ENCODE measurements at places on chromosomes 1 and 21. TPM values are rescaled to one million over a fixed set of nuclear protein-coding genes. Genes with fewer than 3 reads are reported as not detected.
A peak's percentile ranks its signal among the peaks of the same experiment; 100 is the strongest.

DNA sequence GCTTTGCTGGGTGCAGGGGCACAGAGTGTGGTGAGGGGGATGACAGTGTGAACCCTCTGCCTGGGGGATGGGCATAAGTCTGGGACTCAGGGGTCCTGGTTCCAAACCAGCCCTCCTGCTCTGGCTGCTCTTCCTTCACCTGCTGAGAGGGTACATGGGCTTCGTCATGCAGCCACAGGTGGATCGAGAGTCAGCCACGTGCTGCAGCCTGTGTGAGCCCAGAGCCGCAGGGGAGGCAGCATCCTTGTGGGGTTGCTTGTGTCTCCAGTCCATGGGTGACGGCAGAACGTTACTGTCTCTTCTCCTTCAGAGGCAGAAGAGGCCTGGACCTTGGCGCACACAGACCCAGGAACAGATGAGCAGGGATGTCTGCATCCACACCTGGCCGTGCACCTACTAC, 12.1 kb downstream of the SNAP47 start:
- no peak for DNase-seq

WNT9A gene
- total RNA-seq: 14.6 TPM

OTUD7B gene
- 26.8 TPM for total RNA-seq

- DNase-seq: no peak
These were observed 204.4 kb upstream of the VAMP3 start for GRCh38 chr1:7566417-7567375.

LMO4 gene
- 69.2 TPM for total RNA-seq

GRCh38 chr21:25297117-25297516, 310.2 kb downstream of the MRPL39 start:
- no peak for DNase-seq

C1orf105 gene
- 24.4 TPM for total RNA-seq

CACHD1 gene
- total RNA-seq: 12.8 TPM

DNA sequence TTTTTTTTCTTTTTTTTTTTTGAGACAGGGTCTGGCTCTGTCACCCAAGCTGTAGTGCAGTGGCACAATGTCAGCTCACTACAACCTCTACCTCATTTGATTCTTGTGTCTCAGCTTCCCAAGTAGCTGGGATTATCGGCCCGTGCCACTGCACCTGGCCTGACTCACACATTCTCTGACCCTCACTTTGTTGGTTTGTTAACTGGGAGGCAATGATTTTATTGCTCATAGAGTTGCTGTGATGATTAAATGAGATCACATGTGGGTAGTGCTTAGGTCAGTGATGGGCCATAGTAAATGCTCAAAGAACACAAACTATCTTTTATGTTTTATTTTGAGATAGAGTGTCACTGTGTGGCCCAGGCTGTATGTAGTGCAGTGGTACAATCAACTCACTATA, 47.3 kb upstream of the SSBP3 start:
- DNase-seq: no peak

- DNase-seq: no peak
These were observed 73.4 kb upstream of the EDN2 start for GRCh38 chr1:41557751-41558455.

DNA sequence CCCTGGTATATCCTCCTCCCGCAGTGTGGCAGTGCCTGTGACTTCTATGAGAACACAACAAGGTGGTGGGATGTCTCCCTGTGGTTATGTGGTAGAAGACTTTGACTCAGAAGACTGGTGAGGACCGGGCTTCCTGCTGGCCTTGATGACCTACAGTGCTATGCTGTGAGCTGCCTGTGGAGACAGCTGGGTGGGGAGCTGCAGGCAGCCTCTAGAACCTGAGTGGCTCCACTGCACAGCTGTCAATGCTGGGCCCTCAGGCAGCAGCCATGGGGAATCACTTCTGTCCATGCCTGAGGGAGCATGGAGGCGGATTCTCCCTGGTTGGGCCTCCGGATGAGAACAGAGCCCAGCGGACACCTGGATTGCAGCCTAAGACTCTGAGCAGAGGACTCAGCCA, 14.9 kb downstream of the SLC1A7 start:
- no peak for DNase-seq

DNA sequence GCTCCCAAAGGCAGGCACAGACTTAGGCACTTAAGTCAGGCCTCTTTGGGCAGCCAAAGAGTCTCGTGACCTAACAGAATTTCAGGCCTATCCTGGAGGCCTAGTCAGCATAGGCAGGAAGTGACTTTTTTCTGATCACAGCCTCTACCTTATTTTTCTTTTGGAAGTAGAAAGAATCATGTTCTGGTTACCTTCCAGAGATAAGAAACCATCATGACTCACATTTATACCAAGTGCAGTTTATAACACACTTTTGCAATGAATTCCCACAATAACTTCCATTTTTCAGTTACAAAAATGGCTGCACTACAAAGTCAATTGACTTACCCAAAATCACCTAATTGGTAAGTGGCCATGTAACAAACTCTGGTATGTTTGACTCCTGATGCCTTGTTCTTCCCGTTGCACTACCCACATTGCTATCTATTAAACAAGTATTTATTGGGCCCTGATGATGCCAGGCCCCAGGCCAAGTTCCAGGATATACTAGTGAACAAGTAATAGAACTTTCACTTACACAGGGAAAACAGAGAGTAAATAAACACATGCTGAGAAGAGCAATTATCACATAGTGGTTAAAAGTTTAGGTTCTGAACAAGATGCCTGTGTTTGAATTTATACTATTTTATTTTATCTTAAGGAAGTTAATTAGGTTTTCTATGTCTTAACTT, 74.3 kb downstream of the SH3GLB1 start:
- DNase-seq: no peak

GRCh38 chr1:202010180-202011015, at the start of gene ELF3:
Gene ELF3 (plus strand): TSS chr1:202010587. CDS start chr1:202011137, 550 bp downstream.
- peak; percentile 52 for DNase-seq

DNA sequence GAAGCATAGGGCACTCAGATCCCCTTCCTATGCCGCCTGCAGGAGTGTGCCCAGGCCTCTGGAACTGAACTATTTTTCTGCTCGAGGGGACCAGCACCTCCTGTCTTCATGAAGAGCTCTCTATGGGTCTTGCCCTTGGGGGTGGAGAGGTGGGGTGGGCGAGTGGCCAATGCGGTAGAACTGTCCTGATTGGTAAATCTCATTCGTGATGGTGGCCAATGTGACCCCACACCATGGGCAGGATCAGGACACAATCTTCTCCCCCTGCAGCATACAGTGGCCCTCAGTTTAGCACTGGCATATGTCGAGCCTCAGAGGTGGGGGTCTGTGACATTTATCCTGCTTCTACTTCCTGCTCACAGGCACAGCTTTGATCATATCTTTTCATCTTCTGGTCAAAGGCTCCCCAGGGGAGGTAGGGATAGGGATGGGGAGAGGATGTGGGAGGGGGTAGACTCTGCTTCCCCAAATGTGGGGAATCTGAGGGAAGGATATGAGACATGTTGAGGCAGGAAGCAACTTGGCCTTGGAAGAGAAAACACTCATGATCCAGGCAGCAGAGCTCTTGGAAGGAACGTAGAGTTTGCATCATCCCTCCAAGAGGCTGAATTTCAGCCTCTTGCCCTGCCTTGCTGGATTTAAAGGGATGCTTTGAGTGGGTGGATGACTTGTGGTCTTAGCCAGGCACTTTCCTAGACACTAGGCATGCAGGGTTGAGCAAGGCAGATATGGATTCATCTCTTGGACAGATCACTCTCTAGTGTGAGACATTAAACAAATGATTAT, 81.8 kb downstream of the LAMC2 start:
- DNase-seq: no peak

DNA sequence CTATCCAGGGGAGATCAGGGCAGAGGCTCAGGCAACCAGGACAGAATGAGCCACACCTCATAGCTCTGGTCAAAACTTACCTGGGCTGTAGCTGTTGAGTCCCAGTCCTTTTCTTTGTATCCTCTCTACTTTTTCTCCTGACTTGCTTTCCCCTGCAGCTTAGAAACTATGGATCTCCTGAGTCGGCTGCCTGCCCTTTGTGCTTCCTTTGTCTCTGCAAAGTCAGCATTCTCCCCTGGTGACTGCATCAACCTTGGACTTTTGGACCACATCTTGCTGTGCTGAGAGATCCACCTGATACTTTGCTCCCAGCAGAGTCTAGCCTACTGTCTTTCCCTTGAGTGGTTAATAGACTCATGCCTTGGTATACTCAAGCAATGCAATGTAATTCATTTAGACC, 353.3 kb downstream of the SIPA1L2 start:
- DNase-seq: no peak

- DNase-seq: peak; percentile 77
These were observed 6.2 kb upstream of the ZNF281 start for GRCh38 chr1:200415789-200416593.

- DNase-seq: peak; percentile 87
These were observed 16.6 kb upstream of the LEMD1 start for GRCh38 chr1:205438213-205439158.

ROR1 gene
- total RNA-seq: 13.6 TPM

SFN gene
- total RNA-seq: 66.7 TPM

DNA sequence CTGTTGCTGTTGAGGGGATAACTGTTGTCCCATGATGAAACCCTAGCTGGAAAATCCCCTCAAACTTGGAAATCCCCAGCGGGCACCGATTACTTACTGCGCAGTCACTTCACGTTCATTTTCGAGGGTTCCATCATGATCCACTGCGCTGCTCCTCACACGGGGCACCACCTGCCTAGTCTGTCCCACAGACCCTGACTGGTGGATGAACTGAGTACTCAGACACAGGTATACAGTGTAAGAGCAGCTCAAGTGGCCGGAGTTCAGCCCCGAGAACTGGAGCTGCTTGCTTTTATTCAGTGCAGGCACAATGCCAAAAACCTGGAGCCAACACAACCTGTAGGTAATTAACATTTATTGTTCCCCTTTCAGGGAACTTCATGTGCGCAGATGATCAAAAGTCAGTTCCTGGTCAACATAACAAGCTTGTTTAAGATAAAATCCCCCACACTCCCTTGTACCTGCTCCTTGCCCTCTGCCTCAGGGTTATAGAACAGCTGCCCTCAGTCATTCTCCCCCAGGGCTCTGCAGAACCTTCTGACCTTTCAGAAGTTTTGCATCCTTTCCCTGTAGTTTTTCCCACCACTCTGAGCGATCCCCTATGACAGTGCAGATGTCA, 46.5 kb upstream of the PRELP start:
- no peak for DNase-seq

CELA2B gene
- 0.41 TPM for total RNA-seq

DNA sequence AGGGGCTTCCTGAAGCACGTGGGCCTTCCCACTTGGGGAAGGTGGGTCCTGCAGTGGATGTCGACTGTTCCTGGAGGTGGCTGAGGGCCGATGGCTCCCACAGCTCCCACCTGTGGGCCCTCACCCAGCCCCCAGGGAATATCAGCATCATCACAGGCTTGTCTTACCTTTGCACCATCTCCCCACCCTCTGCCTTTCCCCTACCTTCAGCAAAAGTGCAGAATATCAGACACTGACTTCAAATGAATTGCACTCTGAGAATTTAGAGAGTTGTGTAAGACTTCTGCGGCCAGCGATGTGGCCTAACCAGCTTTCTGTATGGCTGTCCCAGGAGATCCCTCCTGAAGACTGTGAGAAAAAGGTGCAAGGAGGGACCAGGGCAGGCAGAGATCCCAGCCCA, 105.4 kb downstream of the PRDM2 start:
- no peak for DNase-seq

All from tongue (tissue), 3 donors.